Thoracic aorta (tissue), 2 donors: ENCODE measurements at places on chromosomes 4 and X. TPM values are rescaled to one million over a fixed set of nuclear protein-coding genes. Genes with fewer than 3 reads are reported as not detected.

DNA sequence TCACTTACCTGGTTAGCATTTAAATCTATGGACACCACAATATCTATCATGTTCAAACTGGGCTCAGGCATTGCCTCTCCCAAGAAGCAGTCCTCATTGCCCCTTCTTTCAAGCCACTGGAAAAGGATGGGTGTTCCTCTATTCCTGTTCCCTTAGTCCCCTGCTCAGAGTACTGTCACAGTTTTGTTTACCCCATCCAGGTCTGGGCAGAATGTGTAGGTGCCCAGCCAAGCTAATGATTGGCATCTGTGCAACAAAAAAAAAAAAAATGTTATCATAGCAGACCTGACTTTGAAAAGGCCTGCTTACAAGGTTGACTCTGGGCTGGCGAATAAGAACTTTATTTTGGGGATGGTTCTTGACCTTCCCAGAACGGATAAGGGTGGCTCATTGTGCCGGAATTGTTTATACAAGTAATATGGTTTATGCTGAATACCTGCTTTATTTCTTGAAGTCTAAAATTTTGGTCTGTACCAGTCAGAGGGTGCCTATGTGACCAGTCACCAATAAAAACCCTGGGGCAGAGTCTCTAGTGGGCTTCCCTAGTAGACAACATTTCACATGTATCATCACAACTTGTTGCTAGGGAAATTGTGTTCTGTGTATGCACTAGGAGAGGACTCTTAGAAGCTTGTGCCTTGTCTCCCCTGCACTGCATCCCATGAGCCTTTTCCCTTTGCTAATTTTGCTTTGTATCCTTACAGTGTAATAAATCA, 47.9 kb downstream of the JADE3 start:
- no peak for DNase-seq

GRCh38 chr4:47876310-47876709, 38.1 kb downstream of the NFXL1 start:
- no peak for DNase-seq

DNA sequence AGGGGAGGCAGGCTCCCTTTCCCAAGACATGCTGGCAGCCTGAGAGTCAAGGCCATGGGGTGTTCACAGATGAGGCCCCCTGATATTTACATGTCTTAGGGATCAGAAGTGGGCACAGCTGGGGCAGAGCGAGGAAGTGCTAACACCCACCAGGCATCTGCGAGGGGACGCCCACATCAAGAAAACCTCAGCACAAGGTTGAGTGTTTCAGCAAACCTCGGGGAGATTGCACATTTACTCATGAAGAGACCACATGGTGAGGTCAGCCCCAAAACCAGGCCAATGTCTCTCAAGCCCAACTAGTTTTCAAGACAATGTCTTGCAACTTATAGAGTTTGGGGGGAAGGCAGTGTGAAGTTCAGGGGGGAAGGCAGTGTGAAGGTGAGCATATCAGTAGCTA, 55.2 kb downstream of the CLNK start:
- DNase-seq: no peak

DNA sequence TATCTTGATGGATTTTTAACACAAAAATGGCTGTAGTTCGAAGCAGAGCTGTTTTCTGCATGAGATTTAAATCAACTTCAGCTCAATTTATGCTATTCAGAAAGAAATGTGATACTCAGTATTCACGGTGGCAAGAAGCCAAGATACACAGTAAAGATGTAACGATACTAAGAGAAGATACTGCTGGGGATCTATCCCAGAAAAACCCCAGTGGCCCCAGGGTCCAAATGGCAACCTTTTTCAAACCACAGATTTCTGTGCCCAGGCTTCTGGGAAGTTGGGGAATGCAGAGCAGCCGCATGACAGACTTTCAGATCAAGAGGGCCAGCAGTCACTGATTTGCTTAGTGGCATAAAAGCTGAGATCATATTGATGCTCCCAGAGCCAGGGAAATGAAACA, 353.9 kb downstream of the AFF2 start:
- DNase-seq: no peak

DNA sequence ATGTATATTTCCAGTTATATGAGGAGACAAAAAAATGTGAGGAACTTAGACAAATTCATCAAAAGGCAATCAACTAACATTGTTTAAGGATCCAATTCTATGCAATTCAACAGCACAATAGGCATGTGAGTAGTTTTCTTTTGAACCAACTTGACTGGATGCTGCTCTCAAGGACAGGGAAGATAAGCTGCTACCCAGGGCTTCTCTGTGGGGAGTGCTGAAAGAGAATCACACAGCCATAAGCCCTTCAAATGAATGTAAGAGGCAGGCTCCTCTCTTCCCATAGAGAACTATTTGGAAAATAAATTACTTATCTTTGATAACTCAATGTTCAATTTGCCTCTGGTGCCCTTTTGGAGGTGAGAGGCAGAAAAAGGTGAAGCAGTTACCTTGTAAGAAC, 1413.6 kb downstream of the PCDH7 start:
- DNase-seq: no peak

- no peak for DNase-seq
These were observed 1687.5 kb downstream of the STIM2 start for GRCh38 chr4:28548136-28548535.

DNA sequence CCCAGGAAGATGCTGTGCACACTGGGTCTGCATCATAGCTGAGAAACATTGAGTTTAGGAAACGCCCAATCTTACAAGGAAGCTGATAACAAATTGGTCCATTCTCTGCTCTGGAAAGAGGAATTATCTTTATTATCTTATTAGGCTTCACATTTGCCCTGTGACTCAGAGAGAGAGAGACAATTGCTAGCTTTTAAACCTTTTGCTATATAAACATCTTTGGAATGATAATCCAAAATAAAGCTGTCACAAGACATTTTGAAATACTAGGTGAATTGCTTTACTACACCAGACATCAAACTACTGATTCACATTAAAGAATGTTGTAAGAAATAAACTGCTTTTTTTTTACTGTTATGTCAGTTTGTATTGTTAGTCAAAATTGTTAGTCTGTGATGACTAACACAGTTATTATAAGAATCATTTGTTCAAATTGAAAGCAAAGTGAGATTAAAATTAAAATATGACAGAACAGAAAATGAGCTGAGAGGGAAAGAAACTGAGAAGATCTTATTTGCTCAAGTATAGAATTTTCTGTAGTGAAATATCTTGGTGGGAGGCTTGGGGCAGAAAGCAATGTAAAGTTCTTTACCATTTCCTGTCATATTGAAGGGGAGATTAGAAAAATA, 765.4 kb upstream of the PCDH10 start:
- no peak for DNase-seq

- no peak for DNase-seq
These were observed 18.5 kb downstream of the CNOT6L start for GRCh38 chr4:77800483-77801259.

GRCh38 chr4:101289306-101289705, 58.0 kb downstream of the PPP3CA start:
- no peak for DNase-seq

- no peak for DNase-seq
These were observed at the start of gene LDB2 for GRCh38 chr4:16897991-16898827. LDB2 (minus strand) TSS chr4:16898645.

DNA sequence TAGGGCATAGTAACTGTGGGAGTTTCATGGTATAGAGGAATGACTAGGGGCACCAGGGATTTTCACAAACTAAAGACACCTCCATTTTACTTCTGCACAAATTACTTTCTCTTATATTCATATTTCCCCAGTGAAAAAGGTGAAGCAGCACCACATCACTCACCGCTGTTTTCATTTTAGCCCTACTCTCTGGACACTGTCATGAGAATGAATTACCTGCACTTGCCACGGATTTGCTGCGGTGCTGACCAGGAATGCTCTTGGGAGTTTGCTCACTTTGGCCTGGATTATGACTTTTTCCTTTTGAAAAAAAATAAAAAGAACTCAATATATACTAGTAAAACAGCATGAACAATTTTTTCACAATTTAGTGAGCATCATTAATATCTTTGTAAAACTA, 351.3 kb downstream of the NKX6-1 start:
- DNase-seq: no peak

DNA sequence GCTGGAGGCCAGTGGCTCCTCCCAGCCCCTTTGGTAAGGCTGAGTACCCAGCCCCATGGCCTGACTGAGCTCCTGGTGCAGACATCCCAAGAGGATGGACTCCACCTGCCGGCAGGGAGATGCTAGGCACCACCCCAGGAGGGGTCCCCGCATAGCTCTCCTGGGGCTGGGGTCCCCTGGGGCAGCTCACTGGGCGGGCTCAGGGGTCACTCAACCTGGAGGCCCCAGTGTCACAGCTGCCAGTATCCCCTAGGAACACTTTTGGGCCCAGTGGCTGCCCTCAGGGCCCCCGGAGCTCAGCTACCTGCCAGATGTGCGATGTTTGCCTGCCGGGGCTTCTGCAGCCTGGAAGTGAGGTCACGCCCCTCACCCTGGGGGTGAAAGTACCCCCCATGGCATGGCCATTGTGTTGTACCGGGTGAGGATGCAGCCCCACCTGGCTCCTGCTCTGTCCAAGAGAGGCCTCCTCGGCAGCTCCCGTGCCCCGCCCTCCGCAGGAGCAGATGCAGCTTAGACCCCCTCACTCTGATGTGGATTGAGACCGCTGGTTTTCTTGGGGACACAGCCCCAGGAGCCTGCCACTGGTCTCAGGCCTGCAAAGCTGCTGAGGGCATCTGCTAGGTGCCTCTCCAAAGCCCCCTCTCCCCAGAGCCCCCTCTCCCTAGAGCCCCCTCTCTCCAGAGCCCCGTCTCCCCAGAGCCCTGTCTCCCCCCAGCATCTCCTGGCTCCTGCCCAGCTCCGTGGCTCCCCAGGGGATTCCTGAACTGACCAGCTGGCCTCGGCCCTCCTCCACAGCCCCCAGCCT, 6.7 kb upstream of the HGFAC start:
- no peak for DNase-seq

The CDKL2 gene
- total RNA-seq: 4.7 TPM

DNA sequence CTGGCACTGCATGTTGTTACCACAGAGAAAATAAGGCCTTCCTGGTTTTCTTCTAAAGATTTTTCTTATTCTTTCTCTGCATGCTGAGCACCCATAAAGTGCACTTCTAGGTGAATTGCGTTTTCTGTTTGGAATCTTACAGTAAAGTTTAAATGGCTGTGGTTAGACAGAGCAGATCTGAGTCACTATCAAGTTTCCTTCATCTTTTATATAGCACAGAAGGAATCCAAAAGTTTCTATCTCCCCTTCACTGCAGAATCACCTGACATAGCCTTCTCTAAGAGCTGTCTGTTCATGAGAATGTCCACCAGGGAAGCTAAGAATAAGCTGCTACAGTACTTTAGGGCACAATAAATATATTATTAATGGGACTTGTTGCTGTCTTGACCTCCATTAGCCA, 455.5 kb upstream of the FAM241A start:
- no peak for DNase-seq

The RASSF6 gene
- total RNA-seq: 0.56 TPM

GRCh38 chr4:16988814-16989213, 90.4 kb upstream of the LDB2 start:
- DNase-seq: no peak

DNA sequence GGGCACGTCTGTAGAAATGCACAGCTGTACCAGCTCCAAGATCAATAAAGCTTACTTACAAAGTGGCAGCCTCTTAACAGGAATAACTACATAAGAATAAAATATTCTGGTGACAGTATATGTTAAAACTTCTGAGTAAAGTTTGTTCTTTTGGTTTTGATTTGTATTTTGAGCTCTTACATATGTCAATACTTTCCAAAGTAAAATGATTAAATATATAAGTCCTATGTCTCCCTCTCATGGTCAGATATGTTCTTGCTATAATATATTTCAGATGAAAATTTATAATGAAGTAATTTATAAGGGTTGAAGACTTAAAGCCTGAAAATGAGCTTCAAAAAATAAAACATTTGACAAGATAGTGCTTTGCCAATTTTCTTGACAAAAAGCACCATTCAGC, 254.4 kb downstream of the NPFFR2 start:
- DNase-seq: no peak

DNA sequence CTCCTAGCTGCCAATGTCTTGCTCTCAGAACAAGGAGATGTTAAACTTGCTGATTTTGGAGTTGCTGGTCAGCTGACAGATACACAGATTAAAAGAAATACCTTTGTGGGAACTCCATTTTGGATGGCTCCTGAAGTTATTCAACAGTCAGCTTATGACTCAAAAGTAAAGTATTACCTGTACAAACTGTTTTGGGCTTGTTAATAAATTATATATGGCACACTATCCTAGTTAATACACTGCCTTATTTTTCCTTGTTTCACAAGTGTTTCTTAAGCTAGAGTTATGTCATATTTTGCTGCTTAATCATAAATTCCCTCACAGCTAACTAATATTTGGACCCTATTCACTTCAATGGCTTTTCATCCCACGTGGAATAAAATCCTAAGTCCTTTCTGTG, 45.3 kb downstream of the STK26 start:
- no peak for DNase-seq

- no peak for DNase-seq
These were observed 39.9 kb downstream of the RAB40AL start for GRCh38 chrX:102976793-102977495.

DNA sequence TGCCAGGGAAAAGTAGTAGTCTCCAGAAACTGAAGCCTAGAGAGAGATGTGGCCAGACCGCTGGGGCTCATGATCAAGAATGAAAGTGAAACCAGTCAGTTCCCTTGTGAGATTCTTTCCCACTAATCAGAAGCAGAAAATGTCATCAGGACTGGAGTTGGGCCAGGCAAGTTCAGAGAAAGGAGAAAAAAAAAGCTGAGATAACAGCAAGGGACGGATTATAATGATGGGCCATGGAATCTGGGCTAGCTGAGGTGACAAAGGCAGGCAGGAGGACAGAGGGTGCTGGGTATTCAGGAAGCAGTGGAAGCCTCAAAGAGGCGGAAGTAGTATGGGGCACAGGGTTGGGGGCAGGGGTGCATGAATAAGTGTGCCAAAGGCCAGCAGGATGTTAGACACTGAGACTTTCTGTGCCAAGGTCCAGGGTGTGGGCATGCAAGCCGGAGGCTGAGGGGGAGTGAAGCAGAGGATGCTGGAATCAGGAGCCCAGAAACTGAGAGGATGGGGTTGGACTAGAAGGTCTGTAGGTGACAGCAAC, 2.5 kb downstream of the CXorf38 start:
- DNase-seq: peak; percentile 4

The GALNTL6 gene
- 3.8 TPM for total RNA-seq
